AG08395 (cell line): ENCODE measurements at places on chromosomes 2 and 18.

DNA sequence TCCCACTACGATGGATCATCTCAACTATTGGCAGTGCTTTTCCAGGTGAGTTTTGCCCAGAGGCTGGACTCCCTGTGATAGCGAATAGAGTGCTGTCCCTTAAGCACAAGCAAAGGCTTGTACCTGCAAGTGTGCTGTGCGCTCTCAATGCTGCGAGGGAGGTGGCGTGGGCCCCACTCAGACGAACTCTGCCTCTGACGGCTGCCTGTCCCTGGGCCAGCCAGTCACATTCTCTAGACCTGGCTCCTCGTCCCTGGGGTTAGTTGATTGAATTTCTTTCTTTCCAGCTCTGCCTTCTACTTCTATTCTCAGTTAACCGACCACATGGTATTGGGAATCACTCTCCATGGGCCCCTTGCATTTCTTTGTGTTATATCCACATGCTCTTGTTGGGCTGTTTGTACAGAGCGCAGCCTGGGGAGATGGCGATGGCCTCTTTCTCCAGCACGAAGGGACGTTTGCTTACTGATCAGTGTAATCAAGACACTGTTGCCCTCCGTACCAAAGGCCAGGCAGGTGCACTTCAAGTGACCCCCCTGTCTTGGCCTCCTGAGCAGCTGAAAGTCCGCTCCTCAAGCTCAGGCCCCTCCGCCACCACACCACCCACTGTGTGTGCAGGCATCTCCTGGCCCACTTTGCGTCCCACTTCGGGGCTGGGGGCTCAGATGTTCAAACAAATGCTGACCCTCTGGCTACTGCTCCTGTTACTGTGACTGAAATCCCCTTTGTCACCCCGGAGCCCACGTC lies 151.3 kb downstream of the ZNF236 start:
- DNase-seq: no peak

GRCh38 chr2:63853527-63854310 lies 12.0 kb downstream of the UGP2 start:
- no peak for DNase-seq

GRCh38 chr18:56019908-56020307 lies 431.9 kb upstream of the TCF4 start:
- no peak for DNase-seq

- DNase-seq: no peak
Measured at GRCh38 chr2:147558620-147559019, 286.2 kb upstream of the ACVR2A start.

DNA sequence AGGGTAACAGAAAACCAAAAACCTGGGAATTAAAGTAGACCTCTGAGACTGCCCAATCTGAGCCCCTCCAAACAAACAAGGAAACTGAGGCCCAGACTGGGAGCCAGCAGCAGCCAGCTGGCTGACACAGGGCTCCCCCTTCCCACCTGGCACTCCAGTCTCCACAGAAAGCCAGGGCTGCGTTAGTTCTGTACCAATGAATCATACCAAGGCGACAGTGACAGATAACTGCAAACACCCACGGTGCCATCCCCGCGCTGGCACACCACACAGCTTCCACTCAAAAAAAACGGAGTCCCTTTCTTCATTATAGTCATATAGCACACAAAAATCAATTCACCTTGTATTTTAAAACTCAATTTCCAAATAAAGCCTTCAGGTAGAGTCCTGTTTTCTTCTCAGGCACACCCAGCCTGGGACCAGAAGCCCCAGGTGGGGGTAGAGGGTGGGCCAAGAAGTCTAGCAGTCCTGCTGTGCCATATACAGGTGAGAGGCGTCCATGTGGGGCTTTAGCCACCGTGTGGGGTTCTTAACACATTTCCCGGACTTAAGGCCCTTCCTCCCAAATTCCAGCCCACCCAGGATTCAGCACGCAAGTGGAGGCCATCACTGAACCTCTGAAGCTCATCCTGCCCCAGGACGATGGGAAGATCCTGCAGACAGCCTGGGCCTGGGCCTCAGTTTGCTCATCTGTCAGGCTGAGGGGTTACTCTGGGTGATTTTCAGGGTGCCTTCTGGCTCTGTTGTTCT lies 1.2 kb downstream of the PER2 start:
- DNase-seq: no peak

GRCh38 chr2:200360364-200360763 lies 53.9 kb downstream of the SPATS2L start:
- no peak for DNase-seq

DNA sequence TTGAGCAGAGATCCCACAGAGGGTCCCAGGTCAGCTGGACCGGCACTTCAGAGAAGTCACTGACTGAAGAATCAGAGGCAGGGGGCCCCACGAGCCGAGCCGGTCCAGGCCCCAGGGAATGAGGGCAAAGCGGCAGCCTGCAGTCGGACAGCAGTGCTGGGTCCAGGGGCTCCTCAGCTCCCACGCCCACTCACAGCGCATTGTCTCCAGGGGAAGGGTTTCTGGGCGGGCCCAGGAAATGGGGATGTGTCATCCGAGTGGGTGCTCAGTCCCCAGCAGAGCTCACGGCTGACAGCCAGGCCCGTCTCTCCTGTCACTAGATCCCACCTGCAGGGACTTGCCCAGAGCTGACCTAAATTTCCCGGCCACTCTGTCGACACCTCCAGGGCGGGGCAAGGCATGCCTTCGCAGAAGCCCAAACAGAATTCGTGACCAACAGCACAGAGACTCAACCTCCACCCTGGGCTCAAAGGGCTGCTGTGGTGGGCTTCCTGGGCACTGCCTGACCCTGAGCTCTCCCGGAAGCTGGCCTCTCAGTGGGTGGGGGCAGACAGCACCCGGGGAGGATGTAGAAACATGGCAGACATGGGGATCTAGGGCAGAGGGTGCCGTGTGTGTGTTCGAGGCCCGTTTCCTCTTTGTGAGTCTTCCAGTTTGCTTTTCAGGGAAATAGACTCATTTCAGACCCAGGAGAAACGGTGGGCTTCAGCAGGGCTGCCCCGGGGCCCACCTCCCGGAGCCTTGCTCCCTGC lies 42.1 kb upstream of the TAF1B start:
- no peak for DNase-seq

- peak; percentile 80 for DNase-seq
Measured at GRCh38 chr2:196331143-196331542, 159.8 kb upstream of the STK17B start.

DNA sequence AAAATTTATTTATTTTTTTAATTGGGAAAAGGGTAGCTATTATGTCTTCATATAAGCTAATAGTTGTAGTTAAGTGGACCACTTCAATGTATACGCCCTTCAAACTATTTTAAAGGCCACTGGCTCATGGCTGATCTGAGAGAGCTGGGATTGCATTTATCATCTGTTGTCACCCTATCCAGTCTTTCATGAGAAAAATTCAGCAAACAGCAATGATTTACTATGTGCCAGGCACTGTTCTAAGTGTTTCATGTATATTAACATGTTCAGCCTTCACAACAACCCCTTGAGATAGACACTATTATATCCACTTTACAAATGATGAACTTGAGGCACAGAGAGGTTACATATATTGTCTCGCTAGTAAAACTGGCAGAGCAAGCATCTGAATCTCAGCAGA lies 66.1 kb upstream of the ZNF397 start:
- DNase-seq: no peak

DNA sequence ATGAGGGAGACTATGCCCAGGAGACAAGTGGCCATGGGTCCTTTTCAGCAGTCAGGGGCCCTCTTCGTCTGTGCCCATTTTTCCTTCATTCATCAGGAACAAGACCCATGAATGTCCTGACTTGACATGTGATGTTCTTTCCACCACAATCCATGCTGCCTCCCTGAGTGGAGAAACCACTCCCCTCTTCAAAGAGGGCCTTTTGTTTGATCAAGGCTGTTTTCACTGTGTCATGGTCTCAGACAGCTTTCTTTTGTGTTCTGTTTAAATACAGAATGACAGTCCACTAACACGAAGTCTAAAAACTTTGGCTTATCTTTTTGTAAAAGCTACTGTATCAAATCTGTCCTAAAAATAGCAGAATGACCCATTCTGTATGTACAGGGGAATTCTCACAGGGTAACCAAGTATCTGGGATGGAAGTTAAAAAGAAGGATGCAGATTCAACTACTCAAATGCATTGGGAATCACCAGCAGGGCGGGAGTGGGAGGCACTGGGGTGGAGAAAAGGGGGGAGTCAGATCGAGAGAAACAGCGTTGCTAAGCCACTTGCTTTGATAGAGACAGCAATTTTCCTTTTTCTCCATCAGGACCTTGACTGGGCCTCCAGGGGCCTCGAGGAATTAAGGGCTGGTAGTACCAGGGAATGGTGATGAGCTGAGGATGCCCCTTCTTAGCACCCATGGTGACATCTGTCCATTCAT lies 13.9 kb downstream of the LRP2 start:
- DNase-seq: no peak
